Stimulated activated CD4-positive, alpha-beta T cell treated with anti-CD3 and anti-CD28 coated beads, Interleukin-1b, Interleukin-23, amount 100 ng/mL, for 1 hour (primary cell): ENCODE measurements at places on chromosomes 1 and 21.

- no peak for DNase-seq
Measured at GRCh38 chr1:90716552-90717355, at the start of gene BARHL2. BARHL2 (minus strand) TSS chr1:90717302; CDS start chr1:90717195, 107 bp downstream.

DNA sequence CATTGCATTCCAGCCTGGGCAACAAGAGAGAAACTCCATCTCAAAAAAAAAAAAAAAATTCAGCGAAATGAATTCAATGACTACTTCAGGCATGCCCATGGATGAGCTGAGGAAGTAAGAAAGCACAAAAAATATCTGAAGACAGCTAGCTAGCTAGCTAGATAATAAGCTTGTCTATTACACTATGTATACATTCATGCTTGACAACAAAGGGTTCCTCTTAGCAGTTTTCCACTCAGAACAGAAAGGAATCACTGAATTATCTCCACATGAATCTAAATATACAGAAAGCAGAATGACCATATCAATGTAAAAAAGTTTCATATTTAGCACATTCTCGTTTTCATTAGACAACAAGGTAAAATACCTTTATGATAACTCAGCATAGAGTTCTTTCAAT lies 32.1 kb downstream of the USP48 start:
- no peak for DNase-seq

- DNase-seq: no peak
Measured at GRCh38 chr1:184745929-184746638, 8.6 kb downstream of the EDEM3 start.

DNA sequence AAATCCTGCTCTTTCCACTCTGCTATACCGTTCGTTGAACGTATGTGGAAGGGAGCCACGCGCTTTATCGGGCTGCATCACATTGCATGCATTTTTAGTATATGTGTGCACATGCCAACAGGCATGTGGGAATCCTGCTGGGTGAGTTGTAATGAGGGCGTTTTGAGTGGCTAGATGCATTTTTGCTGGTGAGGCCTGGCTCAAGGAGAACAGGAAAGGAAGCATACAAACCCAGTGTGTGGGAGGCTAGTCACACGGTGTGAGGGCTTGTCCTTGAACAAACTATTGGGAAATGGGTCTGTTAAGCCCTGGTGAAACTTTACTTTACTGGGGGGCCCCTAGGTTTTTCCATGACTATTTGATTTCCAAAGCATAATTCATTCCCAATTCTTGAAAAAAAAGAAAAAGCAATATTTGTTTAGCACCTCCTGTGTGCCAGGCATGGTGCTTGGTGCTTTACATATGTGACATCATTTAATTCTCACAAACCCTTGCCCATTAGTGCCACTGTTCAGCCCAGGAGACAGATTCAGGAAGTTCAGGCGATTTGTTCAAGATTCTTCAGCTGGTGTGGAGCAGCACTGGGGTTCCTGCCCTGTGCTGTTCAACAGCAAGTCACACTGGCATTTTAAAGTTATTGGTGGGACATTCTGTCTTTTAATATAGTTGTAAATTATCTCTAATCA lies 25.6 kb upstream of the JUN start:
- no peak for DNase-seq

DNA sequence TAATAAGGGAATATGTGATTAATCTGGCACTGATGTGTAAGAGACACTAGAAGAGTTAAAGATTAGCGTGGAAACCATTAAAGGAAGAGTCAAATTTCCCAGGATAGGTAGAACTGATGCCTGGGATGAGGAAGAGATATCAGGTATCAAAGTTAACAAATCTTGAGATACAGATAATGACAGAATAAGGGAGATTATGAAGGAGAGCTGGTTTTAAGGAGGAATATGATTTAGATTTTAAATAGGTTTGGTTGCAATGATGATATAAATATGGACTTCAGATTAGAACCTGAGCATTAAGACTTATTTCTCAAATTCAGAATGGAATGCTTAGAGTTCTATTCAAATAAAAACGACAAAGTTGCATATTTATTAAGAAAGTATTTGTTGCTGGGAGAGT lies 26.2 kb downstream of the MAGI3 start:
- DNase-seq: no peak

DNA sequence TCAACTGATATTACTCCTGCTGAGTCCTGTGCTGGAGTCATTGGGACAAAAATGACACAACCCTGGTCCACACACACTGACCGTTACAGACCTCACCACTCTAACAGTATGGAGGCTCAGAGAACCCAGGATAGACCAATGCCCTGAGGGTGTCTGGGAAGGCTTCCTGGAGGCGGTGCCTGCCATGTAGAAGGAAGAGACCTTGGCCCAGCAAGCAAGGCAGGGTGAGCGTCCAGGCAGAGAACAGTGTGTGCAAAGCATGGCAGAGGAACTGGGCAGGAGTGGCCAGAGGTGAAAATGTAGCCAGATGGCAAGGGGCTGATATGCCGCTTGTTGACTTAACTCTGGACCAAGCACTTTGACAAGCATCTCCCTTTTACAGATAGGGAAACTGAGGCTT lies 85.5 kb downstream of the VWA5B1 start:
- no peak for DNase-seq

DNA sequence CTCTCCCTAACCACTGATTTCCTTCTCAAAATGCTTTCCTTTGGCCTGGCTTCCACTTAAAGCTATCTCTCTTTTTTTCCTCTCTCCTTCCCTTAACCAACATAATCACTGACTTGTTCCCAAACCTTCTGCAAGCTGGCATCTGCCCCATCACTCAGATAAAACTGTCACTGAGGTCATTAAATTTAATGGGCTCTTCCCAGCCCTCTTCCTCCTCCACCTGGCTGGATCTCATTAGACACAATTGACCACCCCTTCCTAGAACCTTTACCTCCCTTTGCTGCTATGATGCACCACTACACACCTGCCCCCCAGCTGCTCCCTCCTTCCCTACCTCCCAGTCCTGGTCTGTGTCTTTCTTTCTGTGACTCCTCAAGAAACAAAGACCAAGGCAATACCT lies 44.0 kb upstream of the GJB5 start:
- no peak for DNase-seq
